Ureter (tissue), 1 donor: ENCODE measurements at places on chromosomes 12 and 14. TPM values are rescaled to one million over a fixed set of nuclear protein-coding genes. Genes with fewer than 3 reads are reported as not detected.

GRCh38 chr14:47660158-47660557 lies 15.2 kb downstream of the MDGA2 start:
- DNase-seq = no peak

DNA sequence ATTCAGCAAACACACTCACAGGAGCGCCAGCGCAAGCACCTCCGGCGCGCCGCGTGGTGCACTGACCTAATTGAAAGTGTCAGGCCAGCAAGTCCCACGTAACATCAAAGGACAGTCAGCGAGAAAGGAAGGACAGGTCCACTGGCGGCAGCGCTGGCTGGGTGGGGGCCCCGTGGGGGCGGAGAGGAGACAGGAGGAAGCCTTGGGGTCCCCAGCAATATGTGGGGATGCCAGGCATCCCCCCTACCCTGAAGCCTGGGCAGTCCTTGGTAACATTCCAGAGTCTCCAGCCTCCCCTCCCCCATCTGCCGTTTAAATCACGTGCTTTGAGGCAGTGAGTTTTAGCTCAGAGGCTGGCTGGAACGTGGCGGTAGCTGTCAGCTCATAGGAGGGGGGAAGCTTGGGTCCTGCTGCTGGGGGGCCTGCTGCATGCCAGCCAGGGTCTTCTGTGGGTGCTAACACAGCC lies 159.2 kb downstream of the CALM1 start:
- DNase-seq = no peak

DNA sequence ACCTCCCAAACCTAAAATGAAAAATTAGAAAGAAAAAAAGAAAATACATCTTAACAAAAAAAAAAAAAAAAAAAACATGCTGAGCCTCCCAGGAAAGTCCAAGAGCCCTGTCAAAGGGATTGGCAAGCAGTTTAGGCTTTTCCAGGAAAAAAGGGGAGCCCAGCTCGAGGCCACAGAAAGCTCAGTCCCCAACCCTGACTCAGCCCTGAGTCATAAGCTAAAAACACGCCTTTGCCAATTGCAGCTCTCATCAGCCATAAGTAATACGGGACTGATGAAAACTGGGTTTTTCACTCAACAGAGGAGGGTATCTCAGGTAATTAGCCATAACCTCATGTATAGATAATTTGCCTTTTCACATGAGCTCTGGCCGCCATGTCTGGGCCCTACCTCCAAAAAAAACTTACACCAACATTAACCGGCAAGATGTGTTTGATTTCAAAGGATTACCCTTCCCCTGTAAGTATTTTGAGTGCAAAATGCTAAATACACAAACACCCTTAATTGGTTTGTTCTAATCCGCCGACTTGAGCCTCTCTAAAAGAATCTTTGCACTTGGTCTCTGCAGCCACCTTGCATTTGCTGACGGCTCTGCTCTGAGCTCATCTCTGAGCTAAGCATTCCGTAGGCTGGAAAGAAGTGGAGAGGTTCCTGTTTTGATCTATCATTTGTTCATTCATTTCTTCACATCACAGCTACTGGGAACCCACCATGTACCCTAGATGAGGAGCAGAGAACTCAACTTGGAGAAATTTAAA lies 319.2 kb downstream of the BCL11B start:
- DNase-seq = peak; percentile 47

DNA sequence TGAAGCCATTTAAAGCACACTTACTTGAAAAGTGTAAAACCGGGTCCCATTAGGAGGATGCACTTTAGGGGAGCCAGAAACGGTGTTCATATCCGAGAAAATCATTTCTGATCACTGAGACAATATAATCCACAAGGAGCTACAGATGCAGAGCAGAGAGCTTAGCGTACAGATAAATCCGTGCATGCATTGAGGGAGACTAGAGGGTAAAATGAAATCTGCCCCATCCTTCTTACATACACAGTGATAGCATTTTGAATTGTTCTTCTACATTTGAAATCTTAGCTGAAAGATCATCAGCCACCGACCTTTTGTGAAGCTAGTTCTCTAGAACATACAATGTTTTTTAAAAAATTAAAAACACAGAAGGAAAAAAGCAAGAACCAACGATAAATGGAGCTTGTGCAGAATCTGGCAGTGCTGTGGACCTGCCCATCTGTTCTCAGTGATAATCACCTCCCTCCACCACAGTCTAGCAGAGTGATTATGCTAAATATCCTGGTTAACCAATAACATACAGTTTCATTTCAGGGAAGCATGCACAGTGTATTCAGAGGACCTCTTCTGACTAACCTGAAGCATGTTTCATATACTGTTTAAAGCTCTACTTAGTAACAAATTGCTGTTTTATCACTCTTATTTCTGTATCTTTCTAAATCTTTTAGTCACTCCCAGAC lies 161.1 kb downstream of the PPFIA2 start:
- DNase-seq = no peak

GRCh38 chr12:104242546-104243206 lies 27.1 kb downstream of the TXNRD1 start:
- DNase-seq = no peak

DNA sequence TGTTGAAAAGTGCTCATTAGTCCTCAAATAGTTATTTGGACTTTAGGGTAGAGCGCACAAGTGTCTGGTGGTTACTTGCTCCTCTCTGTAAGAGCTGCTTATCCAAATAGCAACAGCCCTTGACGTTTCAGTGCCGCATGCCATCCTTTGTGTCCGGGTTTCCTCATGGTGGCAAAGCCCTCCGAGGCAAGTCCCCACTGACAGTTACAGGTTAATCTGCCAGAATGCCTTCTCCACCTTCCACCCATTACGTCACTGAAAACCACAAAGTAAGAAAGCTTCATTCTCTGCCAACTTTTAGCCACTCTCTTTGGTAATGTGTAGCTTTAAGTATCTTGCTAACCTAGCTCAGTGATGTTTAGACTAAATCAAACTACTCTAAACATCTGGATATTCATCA lies 78.6 kb downstream of the POLR3B start:
- no peak for DNase-seq

DNA sequence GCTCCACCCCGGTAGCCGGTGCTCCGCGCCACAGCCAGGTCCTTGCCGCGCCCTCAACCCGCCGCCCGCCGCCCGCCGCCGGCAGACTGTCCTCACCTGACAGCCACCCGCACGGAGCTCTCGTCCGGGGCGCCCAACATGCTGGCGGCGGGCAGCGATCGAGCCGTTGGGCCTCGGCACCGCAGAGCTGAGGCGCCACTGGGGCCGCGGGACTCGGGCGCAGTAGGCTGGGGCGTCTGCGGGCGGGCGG lies 164 bp downstream of the KIF21A start:
- no peak for DNase-seq

DNA sequence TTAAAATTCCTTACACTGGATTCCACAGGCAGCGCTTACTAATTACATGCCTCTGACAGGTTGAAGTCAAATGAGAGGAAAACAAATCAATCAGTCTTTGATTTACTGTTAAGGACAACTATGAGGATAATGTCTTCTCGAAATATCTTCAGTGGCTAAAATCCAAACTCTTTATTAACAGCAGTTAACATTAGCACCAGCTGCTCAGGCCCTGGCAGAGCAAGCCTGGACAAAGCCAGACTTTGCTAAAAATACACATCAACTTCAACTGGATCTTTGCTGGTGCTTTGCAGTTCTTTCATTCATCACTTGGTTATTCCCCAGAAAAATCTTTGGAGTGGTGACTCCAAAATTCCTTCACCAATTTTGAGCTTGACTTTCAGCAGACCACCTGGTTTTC lies 98.7 kb downstream of the HECTD4 start:
- DNase-seq = no peak

- DNase-seq = no peak
Observed at GRCh38 chr14:99431986-99432385, 48.7 kb downstream of the SETD3 start.

DNA sequence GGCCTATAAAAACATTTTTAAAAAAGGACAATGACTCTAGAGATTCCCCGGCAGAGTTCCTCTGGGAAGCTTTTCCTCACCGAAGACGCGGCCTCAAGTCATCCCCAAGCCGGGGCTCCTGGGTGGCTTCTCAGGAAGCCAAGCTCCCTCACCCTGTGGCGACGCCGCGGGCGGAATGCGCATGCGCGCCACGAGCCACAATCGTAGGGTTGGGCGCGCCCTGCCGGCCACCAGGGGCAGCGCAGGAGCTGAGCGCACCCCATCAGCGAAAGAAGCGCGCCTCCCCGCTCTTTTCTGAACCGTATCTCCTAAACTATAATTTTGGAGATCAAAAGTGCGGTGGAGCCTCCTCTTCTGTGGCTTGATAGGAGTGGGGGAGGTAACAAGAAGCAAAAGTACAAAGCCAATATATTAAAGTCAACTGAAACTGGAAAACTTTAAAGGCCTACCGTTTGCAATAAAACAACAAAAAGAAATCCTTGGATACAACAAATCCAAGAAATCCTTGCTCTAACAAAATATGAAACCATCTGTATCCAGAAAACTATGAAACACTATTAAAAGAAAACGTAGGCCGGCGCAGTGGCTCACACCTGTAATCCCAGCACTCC lies 17.4 kb upstream of the CHFR start:
- DNase-seq = peak; percentile 87

DNA sequence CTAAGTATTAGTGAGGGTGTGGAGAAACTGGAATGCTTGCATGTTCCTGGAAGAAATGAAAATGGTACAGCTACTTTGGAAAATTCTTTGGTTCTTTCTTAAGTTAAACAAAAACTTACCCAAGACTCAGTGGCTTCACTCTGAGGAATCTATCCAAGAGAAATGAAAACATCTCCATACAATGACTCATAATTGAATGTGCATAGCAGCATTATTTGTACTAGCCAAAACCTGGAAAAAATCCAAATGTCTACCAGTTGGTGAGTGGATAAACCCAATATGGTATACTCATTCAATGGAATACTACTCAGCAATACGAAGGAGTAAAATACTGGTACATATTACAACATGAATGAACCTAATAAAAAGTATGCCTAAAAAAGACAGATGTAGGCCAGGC lies 18.0 kb upstream of the CRACR2A start:
- no peak for DNase-seq

DNA sequence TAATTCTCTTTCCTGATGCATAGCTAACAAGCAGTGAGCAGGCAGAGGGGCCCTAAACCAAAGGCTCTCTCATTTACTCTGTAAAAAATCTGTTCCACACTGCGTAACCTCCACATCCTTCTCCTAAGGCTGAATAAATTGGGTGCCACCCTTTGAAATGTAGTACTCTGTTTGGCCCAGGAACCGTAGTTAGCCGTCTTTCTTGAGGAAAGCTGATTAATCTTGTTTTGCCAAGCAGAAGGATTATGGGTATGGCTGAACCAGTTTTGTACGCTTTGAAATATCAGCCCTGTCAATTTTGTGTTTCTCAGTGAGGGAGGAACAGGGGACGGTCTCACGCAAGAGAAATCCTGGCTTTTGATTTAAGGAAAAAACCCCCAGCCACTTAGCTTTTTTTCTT lies 19.7 kb downstream of the EML1 start:
- DNase-seq = no peak

DNA sequence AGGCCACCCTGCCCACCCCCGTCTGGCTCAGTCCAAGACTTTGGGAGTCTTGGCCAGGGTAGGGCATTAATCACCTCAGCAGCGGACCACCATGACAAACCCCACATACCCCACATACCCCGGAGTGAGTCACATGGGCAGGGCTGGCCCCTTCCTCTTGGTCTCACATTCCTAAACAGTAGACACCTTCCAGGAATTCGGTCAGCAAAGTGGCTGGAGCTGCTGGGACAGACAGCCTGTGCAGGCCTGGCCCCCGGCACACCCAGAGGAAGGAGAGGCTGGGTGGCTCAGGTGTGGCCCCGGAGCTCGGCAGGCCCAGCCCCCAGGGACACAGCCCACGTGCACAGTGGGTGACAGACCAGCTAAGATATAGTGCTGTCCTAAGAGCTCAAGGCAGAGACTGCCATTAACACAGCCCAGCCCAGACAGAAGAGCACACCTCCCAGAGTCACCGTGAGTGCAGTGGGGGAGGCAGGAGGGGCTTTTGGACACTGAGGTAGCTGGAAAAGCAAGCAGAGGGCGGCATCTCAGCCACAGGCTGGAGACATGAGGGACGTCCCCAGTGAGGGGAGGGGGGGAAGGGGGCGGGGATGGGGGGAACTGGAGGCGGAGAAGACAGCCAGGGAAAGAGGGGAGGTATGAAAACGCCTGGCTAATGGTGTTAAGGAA lies 24.0 kb downstream of the CCDC85C start:
- DNase-seq = peak; percentile 79

DNA sequence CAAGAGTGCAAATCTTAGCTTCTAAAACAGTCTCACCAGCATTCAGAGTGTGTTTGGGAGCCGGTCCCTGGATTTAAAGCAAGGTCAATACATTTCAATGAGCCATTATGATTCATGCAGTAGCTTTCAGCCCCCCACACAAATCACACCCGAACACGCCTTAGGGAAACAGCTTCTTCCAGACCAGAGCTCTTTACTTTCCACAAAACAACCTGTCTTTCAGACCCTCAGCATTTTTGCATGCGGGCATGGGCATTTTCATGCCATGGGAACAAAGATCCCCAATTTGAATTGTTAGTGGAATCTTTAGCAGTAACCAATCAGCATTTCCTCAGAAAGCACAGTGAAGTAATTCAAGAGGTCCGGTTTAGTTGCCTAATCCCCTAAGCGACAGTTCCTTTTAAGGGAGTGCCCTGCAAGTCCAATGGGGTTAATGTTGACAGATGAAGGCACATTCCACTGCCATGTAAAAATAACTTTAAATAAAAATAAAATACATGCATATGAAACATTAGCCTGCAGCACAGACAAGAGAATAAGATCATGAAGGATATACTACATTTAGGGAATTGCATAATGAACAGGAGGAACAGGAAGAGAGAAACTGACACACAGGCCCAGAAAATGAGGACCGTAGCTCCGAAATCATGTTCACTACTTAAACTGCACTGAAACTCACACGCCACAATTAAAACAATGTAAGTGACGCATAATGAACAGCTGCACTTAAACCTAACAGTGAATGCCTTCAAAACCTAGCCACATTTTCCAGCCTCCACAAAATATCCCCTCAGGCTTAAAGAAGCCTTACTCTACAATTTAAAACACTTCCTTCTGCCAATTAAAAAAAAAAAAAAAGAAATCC lies 4.0 kb downstream of the VPS37B start:
- no peak for DNase-seq

DNA sequence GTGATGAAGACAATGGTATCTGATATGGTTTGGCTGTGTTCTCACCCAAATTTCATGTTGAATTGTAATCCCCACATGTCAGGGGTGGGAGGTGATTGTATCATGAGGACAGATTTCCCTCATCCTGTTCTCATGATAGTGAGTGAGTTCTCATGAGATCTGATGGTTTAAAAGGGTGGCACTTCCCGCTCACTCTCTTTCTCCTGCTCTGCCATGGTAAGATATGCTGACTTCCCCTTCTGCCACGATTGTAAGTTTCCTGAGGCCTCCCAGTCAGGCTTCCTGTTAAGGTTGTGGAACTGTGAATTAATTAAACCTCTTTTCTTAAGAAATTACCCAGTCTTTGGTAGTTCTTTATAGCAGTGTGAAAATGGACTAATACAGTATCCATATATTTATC lies 25.6 kb upstream of the PTHLH start:
- DNase-seq = no peak

The MCRS1 gene
- 55.4 TPM for total RNA-seq

The KLHDC1 gene
- total RNA-seq = 9.8 TPM

The STXBP6 gene
- 10.0 TPM for total RNA-seq

The PLCZ1 gene
- total RNA-seq = not detected

The SCARB1 gene
- total RNA-seq = 20.8 TPM
